Fibroblast of villous mesenchyme (primary cell): ENCODE measurements at places on chromosomes 6 and 20. TPM values are rescaled to one million over a fixed set of nuclear protein-coding genes. Genes with fewer than 3 reads are reported as not detected.
A peak's percentile ranks its signal among the peaks of the same experiment; 100 is the strongest.

GRCh38 chr6:33989016-33989854 lies 156.7 kb downstream of the GRM4 start:
- DNase-seq: no peak

CCM2L gene
- under 0.01 TPM in 1 of 2 replicates, not detected in the other for total RNA-seq

FAM209B gene
- total RNA-seq: not detected in 2 replicates

DNA sequence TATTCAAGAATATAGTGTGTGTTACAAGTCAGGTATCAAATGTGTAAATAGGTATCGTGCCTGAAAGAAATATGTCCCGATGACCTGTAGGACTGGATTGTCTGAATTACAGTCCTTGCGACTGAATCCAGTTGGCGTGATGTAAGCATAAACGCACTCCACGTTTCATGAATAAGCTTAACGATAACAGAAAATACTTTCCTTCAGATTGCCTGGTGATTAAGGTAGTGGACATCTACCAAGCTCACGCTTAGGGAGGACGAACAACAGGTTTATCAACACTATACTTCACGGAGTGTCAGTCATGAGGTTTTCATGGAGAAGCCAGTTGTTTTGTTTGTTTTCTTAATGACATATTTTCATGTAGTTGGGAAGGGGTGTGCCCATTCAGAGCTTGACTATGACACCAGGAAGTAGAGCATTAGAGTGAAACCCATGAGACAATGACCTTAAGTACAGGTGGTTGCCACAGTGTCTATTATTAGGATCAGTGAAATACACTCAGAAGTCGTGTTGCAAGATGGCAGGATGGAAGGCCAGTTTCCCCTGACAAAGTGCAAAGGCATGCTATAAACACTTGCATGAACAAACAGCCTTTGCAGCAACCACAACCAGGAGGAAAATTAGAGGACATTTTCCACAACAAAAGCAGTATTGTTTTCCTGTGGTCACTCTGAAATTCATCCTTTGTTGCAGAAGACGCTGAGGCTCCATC lies 305.8 kb upstream of the PRDM1 start:
- DNase-seq: peak; percentile 51

- peak; percentile 65 for DNase-seq
Observed at GRCh38 chr6:127190552-127190951, 72.1 kb downstream of the RSPO3 start.

PRSS35 gene
- 5.2 and 15.1 TPM in 2 replicates for total RNA-seq

DNA sequence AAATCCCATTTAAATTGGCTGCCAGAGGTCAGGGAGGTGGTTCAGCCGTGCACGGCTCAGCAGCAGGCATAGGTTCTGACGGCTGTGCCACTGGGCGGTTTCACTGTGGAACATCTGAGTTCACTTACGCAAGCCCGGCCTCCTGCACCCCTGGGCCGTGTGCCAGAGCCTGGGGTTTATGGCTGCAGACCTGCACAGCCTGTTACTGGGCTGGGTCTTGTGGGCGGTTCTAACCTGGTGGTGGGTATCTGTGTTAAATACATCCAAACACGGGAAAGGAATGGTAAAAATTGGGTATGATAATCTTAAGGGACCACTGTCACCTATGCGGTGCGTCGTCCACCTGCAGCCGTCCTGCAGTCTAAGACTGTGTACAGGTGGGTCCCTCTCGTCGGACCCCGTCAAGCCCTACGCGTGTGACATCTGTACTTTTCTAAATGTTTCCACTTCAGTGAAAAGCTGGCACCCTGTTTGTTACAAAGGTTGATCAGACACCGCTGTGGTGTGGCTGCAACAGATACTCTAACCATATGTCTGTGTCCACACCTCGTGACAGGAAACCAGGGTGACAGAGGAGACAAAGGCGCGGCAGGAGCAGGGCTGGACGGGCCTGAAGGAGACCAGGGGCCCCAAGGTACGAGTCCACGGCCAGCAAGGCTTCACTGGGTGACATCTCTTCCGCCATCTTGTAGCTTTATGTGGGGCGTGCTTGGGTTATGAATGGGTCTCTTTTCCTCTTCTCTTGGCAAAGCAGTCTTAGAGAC lies 21.5 kb downstream of the COL9A3 start:
- peak; percentile 88 for DNase-seq

DNA sequence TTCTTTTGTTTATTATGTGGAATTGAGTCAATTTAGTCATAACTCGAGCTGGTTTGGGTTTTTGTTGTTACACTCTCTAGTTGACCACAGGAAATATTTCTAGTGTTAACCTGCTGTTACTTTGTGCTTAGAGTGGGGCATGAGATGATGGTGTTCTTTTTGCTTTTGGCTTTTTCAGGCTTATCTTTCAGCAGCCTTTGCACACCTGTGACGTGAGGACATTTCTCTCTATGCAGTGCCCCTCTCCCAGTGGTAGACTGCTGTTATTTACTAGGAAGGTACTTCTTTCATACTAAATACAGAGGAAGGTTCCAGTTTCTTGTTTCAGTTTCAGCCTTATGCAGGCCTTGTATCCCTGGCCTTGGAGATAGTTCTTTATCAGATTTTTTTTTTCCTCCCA lies 766.8 kb upstream of the MAN1A1 start:
- no peak for DNase-seq

ALDH8A1 gene
- 0.32 TPM in 1 of 2 replicates, not detected in the other for total RNA-seq

- DNase-seq: no peak
Observed at GRCh38 chr6:87848616-87849015, 146.6 kb upstream of the AKIRIN2 start.

DNA sequence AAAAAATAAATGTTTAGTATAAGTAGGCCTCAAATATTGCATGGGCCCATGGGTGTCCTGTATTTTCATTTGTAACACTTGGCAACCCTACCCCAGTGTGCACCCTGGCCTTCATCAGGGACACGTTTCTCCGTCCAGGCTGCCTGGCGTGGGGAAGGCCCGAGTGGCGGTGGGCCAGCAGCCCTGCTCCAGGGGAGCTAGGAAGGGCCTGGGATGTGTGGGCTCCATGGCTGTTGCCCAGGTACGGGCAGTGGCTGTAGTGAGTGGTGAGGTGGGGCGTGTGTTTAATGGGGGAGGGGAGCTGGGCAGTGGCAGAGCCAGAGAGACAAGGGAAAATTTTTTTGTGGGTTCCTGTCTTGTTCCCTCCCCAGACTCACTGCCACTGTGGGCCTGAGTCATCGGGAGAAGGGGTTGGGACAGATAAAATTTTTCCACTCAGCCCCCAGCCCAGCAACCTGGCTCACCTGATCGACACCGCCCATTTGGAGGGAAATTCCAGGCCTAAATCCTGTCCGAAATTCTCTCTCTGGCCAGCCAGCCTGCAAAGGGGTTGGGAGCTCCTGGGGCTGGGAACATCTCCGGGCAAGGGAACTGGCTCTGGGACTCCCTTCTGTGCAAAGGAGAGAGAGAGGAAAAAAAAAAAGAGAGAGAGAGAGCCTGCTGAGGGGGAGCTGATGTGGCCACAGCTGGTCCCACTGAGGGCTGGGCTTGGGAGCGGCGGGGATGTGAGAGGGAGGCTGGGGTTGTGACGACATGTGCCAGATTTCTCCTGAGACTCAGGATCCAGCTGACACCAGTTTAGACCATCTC lies 32.5 kb upstream of the VEGFA start:
- DNase-seq: peak; percentile 55

GRCh38 chr6:29757701-29758293 lies 34.6 kb downstream of the HLA-F start:
- DNase-seq: no peak

- DNase-seq: no peak
Observed at GRCh38 chr20:39898467-39898852, 790.6 kb downstream of the MAFB start.

DNA sequence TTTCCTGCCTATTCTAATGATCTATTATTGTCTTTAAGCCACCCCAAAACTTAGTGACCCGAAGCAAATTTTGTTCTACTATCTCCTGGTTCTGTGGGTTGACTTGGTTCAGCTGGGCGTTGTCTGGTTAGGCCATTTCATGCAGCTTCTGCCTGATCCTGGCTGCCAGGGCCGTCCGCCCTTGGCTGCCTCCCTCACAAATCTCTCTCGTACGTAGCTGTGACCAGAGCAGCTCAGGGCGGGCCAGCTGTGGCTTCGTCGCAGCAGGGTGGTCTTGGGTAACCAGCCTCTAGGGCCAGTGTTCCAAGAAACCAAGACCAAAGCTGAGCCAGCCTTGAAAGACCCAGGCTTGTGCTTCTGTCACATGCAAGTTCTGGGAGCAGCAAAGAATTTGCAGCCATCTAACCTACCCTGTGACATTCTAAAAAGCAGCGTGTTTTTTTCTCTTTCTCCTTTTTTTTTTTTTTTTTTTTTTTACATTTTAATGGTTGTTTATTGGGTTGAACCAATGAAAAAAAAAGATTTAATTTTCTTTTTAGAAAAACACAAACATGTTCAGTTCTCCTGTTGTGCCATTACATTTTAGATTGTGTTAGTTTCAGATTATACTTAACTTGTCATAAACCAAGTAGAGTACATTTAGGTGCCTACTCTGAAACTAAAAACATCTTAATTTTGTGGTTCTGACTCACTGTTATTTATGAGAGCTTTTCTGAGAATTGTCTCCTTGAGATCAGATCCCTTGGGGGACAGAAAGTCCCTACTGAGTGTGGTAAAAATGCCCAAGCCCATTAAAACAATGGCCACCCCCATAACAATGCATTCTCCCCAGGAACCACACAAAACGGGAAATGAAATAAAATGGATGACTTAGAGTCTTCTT lies 83.9 kb downstream of the ZDHHC14 start:
- no peak for DNase-seq

GRCh38 chr6:131061751-131062119 lies 1.3 kb downstream of the EPB41L2 start:
- DNase-seq: no peak

- no peak for DNase-seq
Observed at GRCh38 chr6:25682324-25682723, 30.3 kb downstream of the SCGN start.

ZFAND3 gene
- 17.7 and 20.3 TPM in 2 replicates for total RNA-seq

DNA sequence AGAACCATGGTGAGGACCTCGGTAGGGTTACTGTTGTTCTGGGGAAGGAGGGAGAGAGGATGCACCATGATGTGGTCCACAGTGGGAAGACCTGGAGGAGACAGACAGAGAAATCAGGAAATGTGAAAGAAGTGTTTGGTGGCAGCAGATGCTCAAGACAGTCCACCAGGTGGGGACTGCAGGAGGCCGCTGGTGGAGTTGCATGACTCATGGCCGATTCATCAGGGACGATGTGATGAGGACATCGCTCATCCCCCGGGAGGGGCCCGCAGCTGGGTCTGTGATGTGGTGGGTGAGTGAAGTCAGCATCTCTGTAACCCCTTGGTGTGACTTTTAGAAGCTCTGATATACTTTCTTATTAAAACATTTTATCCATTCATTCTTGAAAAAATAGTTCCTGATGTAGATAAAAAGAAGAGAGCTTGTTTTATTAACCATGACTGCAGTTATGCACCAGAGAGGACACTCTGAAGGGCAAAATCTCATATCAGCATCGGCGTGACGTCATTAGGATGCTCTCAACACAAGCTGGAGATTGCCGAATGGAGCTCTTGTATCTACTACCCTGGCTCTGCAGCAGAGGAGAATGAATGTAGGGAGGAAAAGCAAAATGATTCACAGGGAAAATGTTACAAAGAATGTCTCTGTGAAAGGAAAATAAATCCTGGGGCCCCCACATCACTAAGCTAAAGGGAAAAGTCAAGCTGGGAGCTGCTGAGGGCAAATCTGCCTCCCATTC lies 71.2 kb downstream of the RAMACL start:
- peak; percentile 71 for DNase-seq

DNA sequence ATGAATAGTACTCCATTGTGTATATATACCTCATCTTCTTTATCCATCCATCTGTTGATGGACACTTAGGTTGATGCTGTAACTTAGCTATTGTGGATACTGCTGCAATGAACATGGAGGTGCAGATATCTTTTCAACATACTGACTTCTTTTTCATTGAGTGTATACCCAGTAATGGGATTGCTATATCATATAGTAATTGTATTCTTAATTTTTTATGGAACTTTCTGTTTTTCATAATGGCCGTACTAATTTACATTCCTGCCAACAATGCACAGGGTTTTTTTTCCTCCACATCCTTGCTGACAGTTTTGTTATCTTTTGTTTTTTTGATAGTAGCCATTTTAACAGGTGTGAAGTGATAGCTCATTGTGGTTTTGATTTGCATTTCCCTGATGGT lies 5.2 kb downstream of the CCN2 start:
- no peak for DNase-seq

DNA sequence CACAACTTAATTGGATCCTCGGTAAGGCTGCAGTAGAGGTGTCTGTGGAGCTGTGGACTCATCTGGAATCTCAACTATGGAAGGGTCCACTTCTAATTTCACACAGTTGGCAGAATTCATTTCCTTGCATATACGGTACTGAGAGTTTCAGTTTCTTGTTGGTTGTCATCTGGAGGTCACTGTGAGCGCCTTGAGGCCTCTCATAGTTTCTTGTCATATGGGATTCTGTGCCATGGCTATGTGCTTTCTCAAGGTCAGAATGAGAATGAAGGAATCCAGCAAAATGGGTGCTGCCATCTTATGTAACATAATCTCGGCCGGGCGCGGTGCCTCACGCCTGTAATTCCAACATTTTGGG lies 298.2 kb downstream of the DOK5 start:
- DNase-seq: no peak

FILIP1 gene
- total RNA-seq: 0.32 and 0.43 TPM in 2 replicates

GRCh38 chr6:125991653-125992052 lies 5.3 kb downstream of the TRMT11 start:
- DNase-seq: no peak

- DNase-seq: no peak
Observed at GRCh38 chr20:37295595-37295994, 6.1 kb downstream of the MANBAL start.

EMILIN3 gene
- under 0.01 TPM in 1 of 2 replicates, not detected in the other for total RNA-seq

- peak; percentile 36 for DNase-seq
Observed at GRCh38 chr6:67952121-67952520, 683.0 kb upstream of the ADGRB3 start.

GRCh38 chr6:83053678-83054077 lies 12.0 kb downstream of the UBE3D start:
- no peak for DNase-seq

DNA sequence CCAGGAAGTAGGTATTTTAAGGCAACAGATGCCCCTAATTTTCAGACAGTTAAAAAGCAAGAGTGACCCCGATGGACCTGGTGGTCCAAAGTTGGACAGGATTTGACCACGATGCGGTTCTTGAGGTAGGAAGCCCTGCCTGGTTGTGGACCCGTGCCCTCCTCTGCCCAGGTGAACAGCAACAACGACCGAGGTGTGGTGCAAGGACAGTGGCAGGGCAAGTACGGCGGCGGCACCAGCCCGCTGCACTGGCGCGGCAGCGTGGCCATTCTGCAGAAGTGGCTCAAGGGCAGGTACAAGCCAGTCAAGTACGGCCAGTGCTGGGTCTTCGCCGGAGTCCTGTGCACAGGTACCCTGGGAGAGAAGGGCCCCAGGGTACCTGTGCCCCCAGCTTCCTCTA lies 18.7 kb downstream of the TGM6 start:
- no peak for DNase-seq

SLC13A3 gene
- 1.6 and 4.3 TPM in 2 replicates for total RNA-seq

DNA sequence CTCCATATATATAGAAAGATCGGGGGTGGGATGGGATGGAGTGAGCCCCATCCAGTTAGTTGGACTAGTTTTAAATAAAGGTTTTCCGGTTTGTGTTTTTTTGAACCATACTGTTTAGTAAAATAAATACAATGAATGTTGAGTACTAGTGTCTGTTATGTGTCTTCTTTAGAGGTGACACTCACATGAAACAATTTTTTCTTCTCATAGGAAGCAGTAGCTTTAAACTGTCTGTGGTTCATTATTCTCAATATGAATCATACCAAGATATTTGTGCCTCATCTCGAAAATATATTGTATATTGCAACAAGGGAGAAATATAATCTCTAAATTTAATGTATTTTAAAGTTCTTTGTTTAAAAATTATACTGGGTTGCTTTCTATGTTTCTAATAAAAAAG lies 33.4 kb downstream of the HSF2 start:
- DNase-seq: no peak
